GM23338 (cell line): ENCODE measurements at places on chromosomes 3 and 15.

- DNase-seq, result no peak
These were observed 18.2 kb upstream of the PLCL2 start for GRCh38 chr3:16866571-16866970.

DNA sequence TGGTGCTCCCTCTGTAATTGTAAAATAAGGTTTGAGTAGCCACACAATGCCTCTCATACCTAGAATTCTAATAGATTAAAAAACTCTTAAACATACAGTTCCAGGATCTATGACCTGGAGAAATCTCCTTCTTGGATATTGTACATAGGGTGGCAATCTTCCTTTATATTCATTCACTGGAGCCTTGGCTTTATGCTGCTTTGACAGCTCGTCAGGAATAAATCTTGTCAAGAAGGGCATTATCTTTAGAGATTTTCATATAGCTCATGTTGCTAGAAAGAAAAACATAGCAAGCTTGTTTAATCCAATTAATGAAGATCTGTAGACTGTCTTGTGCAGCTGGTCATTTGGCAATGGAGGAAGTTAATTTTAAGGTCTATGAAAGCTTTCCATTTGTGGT lies 131.1 kb downstream of the PYDC2 start:
- no peak for DNase-seq

DNA sequence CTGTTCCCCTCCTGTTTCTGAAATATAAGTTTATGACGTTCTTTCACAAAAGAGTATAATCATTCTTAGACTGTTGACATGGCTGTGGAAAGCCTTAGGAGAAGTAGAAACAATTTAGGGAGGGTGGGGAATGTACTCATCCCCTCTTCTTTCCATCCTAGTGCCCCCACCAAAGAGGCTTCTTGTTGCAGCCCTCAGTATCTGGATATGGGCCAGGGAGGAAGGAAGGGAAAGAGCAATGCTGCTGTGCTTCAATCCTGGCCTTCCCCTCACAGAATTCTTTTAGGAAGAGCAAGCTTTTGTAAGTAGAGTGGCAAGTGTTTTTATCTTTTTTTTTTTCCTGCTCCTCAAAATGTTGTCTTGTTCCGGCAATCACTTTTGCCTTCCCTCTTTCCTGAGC lies 1.7 kb downstream of the INAFM2 start:
- DNase-seq, result no peak

DNA sequence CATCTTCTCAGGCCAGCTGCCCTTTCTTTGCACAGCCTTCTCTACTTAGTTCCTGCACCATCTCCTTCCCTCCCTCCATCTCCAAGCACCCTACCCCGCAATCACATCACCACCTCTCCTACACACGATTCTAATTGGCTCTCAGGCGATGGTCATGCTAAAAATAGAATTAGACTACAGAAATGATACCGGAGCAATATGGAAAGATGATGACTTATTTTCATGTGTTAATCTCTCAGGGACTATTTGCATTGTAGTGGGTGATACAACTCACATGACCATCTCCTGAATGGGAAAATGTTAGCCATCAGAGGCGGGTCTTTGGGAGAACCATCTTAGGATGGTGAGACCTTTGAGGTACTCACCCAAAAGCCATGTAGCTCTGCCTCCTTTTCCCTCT lies 54.7 kb upstream of the PPARG start:
- DNase-seq, result no peak

DNA sequence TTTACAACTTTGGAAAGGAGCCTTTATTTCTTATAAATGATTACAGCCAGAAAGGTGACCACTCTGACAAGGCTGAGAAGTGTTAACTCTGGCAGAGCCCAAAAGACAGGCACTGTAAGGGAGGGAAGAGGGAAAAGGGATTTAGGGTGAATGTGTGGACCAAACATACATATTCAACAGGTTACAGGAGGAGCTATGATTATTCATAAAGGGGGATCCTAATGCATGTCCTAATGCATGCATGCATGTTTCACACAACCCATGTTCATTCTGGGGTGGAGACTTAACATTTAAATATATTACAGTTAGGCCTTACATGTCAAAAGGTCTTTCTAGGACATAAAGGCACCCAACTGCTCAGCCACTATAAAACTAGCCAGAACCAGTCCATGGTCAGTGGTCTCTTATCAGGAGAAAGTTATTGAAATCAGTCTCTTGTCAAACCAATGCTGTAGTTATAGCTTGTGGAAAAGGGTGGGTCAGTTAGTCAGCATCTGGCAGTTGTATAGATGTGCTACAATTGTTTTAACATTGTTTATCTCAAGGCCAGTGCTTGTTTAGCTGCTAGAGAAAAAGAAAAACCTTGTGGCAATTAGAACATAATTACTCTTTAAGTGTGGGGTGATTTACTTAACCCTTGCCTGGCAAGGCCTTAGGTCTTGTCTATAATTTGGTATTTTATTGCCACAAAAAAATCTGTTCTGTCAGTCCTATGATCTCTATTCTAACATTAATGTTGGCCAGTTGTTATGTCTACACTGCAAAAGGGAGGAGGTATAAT lies 77.5 kb downstream of the RAD18 start:
- DNase-seq, result no peak

- DNase-seq, result peak; percentile 64
These were observed 594 bp downstream of the CRELD1 start for GRCh38 chr3:9934235-9934621.

DNA sequence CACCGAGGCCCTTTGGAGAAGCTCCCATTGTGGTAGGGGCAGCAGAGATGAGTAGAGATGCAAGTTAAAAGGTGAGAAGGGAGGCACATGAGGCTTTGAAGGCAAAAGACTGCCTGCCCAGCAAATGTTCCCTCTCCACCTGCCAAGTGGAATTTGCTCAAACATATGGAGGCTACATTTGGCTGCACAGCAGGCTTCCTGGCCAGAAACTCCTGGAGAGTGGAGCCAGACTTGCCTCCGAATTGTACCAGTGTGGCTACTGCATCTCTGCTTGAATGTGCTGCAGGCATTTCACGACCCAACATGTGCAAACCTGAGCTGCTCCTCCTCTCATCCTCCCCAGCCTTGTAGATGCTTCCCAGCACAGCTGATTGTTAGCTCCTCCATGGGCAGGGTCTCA lies 229.2 kb downstream of the ZNF621 start:
- no peak for DNase-seq

DNA sequence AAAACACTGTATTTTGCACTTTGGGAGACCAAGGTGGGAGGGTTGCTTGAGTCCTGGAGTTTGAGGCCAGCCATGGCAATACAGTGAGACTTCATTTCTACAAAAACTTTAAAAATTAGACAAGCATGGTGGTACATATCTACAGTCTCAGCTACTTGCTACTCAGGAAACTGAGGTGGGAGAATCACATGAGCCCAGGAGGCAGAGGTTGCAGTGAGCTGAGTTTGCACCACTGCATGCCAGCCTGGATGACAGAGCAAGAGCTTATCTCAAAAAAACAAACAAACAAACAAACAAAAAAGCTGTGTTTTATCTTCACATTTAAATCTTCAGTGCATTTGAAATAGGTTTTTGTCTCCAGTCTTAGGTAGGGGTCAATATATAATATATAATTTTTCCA lies 4.8 kb upstream of the SLC9C1 start:
- DNase-seq, result no peak

GRCh38 chr3:98645039-98645438 lies 51.6 kb upstream of the CPOX start:
- peak; percentile 11 for DNase-seq

DNA sequence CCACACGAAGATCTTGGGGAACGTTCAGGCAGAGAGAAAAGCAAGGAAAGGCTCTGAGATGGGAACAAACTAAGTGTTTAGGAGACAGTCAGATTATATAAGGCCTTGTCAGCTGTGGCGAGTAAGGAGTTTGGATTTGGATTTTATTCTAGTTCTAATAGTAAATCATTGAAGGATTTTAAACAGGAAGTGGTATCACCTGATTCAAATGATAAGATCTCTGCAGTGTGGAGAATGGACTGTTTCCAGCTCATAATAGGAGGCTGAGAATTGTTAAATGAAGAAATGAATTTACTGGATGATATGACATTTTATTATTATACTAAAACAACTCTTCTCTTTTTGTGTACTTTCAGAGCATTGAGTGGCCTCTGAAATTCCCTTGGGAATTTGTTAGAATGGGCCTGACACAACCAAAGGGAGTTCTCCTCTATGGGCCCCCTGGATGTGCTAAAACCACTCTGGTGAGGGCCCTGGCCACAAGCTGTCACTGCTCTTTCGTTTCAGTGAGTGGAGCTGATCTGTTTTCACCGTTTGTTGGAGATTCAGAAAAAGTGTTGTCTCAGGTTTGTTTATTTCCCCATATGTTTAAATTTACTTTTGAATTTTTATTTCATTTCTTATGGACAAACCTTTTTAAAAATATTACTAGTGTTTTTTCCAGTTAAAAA lies 36.0 kb upstream of the GATM start:
- no peak for DNase-seq

- no peak for DNase-seq
These were observed 465.3 kb upstream of the CBLB start for GRCh38 chr3:106333911-106334618.

- no peak for DNase-seq
These were observed 372.5 kb upstream of the CFAP20DC start for GRCh38 chr3:59422312-59422711.

DNA sequence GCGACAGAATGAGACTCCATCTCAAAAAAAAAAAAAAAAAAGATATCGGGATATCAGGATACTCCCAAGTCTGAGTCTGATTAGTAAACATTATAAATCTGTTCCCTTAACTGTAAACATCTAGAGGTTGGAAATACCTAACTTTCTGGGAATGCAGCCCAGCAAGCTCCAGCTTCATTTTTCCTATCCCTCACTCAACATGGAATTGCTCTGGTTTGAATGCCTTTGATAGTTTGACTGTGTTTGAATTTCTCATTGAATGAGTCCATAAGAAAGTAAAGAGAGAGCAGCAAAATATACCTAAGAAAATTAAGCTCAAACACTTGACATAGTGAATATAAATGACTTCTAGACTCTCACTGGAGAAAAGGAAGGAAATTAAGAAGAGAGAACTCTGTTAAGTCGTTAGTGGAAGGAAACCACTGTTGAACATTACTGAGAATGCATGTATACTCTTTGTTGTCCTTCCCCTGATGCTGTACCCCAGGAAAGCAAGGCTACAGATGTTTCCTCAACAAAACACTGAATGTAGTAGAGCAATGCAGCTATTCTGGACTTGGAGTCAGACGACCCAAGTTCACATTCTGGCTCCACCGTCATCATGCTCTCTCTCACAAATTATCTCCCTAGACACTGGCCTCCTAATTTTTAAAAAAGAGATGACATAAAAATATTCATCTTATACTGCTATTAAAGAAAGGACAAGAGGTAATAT lies 62.4 kb downstream of the CD200 start:
- no peak for DNase-seq
